ENCODE measurements at places on chromosomes 4 and X.

DNA sequence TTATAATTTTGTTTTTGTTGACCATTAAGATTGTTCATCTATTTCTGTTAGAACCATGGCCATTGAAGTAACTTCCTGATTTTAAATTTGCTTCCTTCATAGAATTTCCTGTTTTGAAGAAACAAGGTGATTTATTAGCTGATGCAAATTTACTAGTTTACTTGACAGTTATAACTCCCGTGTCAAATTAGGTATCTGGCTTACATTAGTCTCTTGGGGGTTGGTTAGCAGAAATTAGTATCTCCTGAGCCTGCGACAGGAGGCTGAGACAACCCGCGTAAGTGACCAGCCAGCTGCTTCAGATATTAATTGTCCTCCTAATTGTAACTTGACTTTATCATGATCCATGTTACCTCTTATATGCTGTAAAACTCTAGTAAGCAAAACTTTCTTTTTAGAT lies 154.3 kb downstream of the CFAP299 start:
- DNase-seq: no peak

- peak; percentile 75 for DNase-seq
Observed at GRCh38 chr4:174549721-174550120, 27.4 kb upstream of the HPGD start.

- no peak for DNase-seq
Observed at GRCh38 chr4:101259876-101260275, 87.5 kb downstream of the PPP3CA start.

DNA sequence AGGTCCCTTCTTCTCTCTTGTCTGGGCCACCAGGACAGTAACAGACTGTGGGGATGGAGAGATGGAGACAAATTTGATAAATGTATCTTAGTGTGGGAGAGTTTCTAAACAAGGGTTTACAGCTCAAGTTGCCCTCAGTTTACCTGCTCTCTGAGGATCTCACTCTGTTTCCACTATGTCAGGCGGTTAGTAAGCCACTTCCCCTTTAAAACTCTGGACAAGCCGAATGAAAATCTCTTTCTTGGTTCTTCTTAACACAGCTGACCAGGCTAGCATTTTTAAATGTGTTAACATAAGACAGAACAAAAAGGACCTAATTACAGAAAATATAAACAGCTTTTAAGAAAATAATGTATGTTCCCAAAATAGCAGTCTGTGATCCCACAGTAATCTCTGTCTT lies 2.9 kb upstream of the SCARB2 start:
- DNase-seq: no peak

DNA sequence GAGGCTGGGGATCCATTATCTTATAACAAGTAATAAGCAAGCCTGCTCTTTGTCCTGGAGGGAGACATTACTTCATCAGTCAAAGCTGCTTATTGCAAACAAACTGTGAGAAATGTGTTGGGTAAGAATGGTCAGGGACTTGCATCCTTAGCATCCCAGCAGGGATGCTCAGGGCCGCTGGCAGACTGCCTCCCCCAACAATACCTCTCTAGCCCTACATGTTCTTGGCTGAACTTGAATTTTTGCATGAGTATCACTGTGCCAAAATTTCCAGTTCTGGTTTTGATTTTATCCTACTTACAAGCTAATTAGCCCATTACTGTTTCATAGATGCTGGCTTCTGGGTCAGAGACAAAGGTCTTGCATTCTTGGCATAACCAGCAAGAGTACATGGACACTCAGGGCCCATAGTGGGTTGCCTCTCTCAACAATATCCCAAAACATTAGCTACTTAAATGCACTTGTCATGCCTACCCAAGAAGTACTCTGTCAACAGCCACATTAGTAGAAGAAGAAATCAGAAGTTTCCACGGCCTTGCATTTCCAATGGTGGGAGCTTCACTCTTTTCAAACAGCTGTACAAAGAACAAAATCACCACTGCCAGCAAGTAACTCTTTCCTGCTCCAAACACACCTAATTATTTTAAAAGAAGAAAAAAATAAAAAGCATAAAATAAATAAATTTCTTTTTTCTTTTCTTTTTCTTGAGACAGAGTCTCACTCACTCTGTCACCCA lies 41.9 kb upstream of the NEUROG2 start:
- DNase-seq: no peak

- no peak for DNase-seq
Observed at GRCh38 chr4:139663561-139664138, 2.0 kb upstream of the MGST2 start.

- DNase-seq: no peak
Observed at GRCh38 chrX:69503228-69503781, 821 bp upstream of the NALF2 start.

GRCh38 chrX:134963041-134963440 lies 27.8 kb upstream of the SMIM10 start:
- no peak for DNase-seq

DNA sequence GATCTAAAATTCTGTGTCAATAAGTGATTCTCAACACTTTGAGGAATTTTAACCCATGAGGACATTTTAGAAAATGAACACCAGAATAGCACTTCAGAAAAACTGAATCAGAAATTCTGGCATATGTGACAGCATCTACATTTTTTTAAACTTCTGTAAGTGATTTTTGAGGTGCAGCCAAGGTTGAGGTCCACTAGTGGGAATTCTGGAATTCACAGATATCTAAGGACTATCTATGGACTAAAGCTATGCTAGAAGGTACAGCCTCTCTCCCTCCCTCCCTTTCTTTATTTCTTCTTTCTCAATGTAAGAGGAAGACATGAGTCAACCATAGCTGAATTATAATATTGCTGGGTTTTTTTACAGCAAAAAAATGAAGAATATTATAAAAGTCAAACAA lies 508.2 kb upstream of the ATOH1 start:
- DNase-seq: no peak

- no peak for DNase-seq
Observed at GRCh38 chr4:159016593-159017024, 86.3 kb upstream of the RAPGEF2 start.

DNA sequence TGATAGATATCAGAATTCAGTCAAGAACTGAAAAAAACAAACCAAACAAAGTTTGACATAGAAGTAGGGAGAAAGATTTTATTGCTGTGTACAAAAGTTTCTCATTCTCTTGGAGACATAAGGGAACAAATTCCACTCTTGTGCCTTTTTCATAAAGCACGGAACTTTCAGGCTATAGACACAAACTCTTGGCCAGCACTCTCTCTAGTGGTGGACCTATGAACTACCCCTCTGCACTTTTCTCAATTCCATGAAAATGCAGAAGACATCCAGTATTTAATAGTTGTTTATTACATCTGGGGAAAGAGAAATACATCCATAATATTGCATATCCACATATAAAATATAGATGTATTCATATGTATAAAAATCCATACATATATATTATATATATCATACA lies 291.6 kb upstream of the HS3ST1 start:
- no peak for DNase-seq

GRCh38 chr4:10023050-10023419 lies 1.7 kb upstream of the SLC2A9 start:
- no peak for DNase-seq

DNA sequence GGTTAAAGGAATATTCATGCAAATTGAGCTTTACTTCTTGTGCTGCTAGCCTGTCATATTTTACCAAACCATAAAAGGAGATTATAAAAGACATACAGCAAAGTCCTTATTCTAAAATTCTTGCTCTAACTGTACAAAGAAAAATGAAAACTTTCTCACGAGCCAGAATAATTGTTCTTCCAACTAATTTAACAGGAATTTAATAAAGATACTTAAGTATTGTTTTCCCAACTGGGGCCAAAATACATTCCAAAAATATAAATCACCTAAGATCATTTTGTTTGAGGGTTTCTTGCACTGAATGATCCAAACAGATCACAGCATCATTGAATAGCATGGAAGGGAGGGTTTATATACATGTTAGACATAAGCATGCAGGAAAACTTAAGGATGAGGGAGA lies 127.1 kb upstream of the PCDH18 start:
- no peak for DNase-seq

- no peak for DNase-seq
Observed at GRCh38 chrX:39439906-39440798, 638.9 kb downstream of the MID1IP1 start.
